Fibroblast of the aortic adventitia (primary cell): ENCODE measurements at places on chromosomes 2 and 18. TPM values are rescaled to one million over a fixed set of nuclear protein-coding genes. Genes with fewer than 3 reads are reported as not detected.

GRCh38 chr18:9994026-9994570 is 80.3 kb downstream of the VAPA start:
- DNase-seq: no peak

- DNase-seq: no peak
These were observed 24.8 kb downstream of the DSG4 start for GRCh38 chr18:31401156-31402025.

DNA sequence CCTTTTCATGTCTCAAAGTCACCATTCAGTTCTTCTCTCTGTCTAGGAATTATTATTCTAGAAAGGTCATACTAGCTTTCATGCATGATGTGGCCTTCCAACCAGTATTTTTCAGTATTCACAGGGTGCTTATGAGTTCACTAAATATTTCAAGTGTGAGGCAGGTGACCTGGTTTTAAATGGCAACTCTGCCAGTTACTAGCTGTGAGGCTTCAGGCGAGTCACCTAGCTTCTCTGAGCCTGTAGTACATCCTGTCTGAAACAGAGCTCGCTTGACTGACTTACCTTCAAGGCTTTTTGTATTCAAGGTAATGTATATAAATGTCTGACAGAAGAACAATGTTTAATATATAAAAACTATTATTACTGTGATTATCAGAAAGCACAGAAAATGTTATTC is 19.4 kb upstream of the ACVR1 start:
- no peak for DNase-seq

GRCh38 chr2:154694881-154695280 is 3.6 kb upstream of the KCNJ3 start:
- no peak for DNase-seq

Gene CCBE1
- 16.2 and 35.3 TPM in 2 replicates for total RNA-seq

GRCh38 chr2:63888490-63889402 is 47.0 kb downstream of the UGP2 start:
- DNase-seq: peak; percentile 40

Gene PLEK
- under 0.01 TPM in 1 of 2 replicates, not detected in the other for total RNA-seq

- no peak for DNase-seq
These were observed 55.9 kb downstream of the LYPD6B start for GRCh38 chr2:149094217-149095015.

GRCh38 chr18:3207565-3207964 is 12.2 kb downstream of the MYOM1 start:
- DNase-seq: no peak

GRCh38 chr2:60717691-60718090 is 38.4 kb upstream of the PAPOLG start:
- DNase-seq: no peak

- peak; percentile 58 for DNase-seq
These were observed 6.0 kb downstream of the GATA6 start for GRCh38 chr18:22175346-22175745.

GRCh38 chr2:16103614-16104314 is 163.4 kb downstream of the MYCN start:
- no peak for DNase-seq

Gene PID1
- 0.57 and 13.0 TPM in 2 replicates for total RNA-seq

Gene PHOSPHO2
- 5.2 and 12.0 TPM in 2 replicates for total RNA-seq

Gene TCF23
- total RNA-seq: 2.3 TPM in 1 of 2 replicates, not detected in the other

- DNase-seq: peak; percentile 25
These were observed 118.7 kb downstream of the NUP35 start for GRCh38 chr2:183242937-183243336.

Gene GKN2
- total RNA-seq: not detected in 2 replicates

DNA sequence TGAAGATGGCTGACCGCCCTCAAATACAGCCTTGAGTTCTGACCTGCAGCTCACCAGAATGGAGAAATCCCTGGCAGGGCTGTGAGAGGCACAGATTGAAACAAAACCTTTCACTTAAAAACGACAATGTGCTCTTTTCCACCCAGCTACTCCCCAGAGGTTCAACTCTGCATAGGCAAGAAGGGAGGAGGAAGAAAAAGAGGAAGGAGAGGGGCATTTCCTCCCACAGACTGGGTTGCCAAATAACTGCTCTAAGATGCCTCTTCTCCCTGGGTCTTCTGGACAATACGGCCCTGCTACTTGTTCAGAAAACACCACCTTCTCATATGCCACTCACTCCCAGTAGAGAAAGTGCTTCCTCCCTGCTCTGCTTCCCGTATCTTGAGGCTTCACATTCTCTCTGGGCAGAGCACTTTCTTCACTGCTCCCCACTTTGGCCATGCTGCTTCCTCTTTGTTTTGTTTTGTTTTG is 136.4 kb upstream of the SLC1A4 start:
- no peak for DNase-seq

GRCh38 chr2:239111401-239112100 is 263.7 kb downstream of the TWIST2 start:
- DNase-seq: no peak

GRCh38 chr18:12307701-12308385 is at the start of gene TUBB6:
Gene TUBB6 (plus strand): TSS chr18:12308241. CDS start chr18:12308293, 52 bp downstream.
- peak; percentile 77 for DNase-seq

Gene ACTG2
- 2.4 TPM in 1 of 2 replicates, not detected in the other for total RNA-seq

GRCh38 chr18:58576638-58577251 is 52.1 kb downstream of the ALPK2 start:
- no peak for DNase-seq

Gene PSMA8
- not detected in 2 replicates for total RNA-seq

Gene UGT1A9
- total RNA-seq: not detected in 2 replicates

DNA sequence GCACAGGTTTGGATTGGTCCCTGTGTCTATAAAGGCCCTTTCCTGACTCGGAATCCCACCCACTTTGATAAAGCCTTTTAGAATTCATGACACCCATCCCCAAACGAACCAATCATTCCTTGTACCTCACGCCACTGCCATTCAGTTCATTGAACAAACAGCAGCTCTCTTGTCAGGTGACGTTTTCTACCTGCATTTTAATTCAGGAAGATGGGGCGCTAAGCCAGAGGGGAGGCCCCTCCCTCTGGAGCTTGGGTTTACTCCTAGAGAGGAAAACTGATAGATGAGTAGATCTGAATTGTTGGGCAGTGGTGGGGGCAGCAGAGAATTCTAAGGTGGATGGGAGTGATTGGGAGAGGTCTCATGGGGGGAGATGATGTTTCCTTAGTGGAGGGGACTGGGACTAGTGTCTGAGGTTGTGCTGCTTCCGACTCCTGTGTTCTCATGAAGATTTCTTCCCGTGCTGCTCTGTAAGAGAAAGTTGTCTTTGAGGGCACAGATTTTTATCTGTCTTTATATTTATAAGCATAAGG is 9.6 kb downstream of the RRM2 start:
- no peak for DNase-seq

DNA sequence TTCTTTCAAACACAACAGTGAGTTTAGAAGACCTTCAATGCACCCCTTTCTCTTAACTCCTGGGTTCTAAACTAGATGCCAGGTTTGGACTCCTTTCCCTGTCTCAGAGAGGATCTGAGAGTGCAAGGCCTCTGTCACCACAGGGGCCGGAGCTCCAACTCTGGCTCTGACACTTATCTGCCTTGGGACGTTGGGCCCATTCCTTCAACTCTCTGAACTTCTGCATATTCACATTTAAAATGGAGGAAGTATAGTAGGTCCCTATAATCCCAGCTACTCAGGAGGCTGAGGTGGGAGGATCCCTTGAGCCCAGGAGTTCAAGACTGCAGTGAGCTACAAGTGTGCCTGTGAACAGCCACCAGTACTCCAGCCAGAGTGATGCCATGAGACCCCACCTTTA is 44.1 kb upstream of the ZFP36L2 start:
- no peak for DNase-seq

Gene REG1A
- total RNA-seq: not detected in 2 replicates

DNA sequence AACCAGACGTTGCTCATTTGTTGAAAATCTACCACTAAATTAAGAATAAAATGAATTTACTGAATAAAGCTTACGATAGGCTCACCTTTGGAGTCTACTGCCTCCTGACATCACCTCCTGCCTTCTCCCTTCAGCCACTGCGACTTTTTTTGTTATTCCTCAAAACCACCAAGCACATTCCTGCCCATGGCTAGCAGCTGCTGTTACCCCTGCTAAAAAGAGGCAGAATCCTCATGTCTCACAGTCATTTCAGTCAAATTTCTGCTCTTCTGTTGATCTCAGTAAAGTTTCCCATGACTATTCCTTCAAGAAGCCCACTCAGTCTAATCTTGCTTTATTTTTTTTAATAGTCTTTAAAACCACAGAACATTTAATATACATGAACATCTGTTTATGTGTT is 40.8 kb upstream of the ANKRD62 start:
- no peak for DNase-seq

- no peak for DNase-seq
These were observed 11.1 kb downstream of the SMYD1 start for GRCh38 chr2:88078643-88079172.

DNA sequence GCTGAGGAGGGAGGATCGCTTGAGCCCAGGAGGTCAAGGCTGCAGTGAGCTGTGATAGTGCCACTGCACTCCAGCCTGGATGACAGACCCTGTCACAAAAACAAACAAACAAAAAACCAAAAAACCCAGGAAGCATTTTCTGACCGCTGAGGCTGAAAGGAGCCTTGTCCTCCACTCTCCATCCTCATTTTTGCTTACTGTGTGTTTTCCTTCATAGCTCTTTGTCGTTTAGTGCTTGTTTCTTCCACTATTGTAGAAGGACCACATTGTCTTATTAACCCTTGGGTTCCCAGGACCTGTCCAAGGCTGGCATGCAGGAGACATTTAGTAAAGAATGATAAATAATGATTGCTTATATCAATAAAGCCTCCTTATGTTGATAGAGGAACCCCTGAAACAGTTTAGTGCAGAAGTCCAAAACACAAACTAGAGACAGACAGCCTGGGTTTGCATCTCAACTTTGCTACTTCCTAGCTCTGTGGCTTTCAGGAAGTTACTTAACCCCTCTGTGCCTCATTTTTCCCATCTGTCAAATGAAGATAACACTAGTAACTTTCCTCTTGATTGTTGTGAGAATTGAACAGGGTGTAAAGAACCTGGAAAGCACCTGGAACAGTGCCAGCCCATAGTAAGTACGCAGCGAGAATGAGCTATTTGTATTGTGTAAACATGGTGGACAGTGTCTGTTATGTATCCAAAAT is 126.0 kb downstream of the LPIN1 start:
- peak; percentile 23 for DNase-seq

- DNase-seq: no peak
These were observed 10.5 kb downstream of the COLEC12 start for GRCh38 chr18:490024-490366.

DNA sequence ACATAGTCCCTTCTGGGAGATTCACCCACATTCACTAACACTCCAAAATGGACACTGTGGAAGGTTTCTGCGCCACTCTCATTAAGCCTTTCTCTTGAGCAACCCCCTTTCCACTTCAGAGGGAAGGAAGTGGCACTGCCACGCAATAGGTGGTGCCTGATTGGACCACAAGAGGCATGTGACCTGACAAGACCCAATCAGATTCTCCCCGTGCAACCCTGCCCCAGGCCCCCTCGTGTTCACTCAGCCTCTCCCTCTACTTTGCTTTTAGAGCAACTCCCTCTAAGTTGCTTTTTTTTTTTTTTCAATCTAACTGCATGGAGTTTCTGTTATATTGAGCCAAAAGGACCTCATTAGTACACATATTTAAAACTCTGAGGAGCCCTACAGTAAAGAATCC is 158.0 kb downstream of the EN1 start:
- DNase-seq: no peak

- no peak for DNase-seq
These were observed 131.7 kb upstream of the TWIST2 start for GRCh38 chr2:238716171-238716570.

Gene RGPD4
- total RNA-seq: 0.16 TPM in 1 of 2 replicates, not detected in the other

Gene POMC
- total RNA-seq: 0.63 and 7.5 TPM in 2 replicates

- no peak for DNase-seq
These were observed 112.1 kb downstream of the EIPR1 start for GRCh38 chr2:3265471-3265870.

DNA sequence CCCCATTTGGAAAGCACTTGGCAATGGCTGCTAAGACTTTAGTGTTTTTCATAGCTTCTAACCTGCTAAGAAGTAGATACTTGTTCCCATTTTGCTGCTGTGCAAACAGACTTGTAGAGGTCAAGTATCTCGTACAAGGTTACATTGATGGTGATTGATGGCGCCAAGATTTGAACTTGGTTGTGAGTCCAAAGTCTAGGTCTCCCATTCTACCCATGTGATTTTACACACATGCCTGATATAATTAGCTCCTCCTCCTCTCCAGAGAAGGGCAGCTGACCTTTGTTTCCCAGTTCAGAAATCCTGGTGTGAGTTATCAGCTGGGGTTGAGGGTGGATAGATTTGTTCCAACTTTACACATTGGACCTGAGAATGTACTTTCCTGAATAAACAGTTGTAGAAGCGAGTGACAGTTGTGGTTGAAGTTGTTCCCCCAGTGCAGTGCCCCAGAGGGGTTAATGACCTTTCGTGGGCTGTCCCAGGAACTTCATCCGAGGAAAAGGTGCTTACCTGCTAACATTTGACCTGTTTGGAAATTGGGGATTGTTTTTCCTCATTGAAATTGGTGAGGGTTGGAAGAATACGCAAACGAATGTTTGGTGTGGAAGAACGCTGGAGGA is 10.4 kb downstream of the TCF7L1 start:
- DNase-seq: no peak

DNA sequence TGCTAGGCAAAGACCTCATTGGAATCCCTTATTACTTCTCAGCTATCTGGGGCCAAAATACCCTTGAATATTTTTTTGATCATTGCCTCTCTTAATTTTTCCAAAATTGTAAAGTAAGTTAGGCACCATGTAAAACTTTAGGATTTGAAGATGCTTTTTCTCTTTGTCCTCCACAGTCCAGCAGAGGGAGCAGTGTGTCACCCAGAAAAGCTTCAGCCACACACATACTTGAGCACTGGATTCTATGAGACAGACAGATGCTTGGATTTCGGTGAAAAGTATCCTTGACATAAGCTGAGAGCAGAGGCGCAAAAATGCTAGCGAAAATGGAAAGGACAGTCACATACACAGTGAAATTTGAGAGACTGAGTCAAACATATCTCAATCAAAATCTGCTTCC is 74.7 kb upstream of the KCNJ3 start:
- peak; percentile 6 for DNase-seq

DNA sequence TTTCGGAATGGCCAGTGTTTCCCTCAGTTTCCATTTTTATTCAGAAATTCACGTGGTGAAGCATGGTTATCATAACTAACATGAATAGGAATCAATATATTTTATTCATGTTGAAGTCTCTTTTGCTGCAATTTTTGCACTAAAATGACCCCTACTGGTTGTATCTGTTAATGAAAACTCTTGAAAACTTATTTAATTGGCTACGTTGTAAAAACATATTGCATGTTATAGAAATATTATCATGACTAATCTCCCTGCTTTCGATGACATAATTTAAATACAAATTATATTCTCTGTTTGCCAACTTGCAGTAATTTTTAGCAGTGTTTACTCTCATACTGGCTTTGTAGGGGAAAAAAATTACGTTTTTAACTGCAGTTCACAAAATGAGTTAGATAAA is 3.5 kb downstream of the CRIM1 start:
- peak; percentile 57 for DNase-seq

- DNase-seq: no peak
These were observed 41.1 kb downstream of the STK17B start for GRCh38 chr2:196130039-196130825.

DNA sequence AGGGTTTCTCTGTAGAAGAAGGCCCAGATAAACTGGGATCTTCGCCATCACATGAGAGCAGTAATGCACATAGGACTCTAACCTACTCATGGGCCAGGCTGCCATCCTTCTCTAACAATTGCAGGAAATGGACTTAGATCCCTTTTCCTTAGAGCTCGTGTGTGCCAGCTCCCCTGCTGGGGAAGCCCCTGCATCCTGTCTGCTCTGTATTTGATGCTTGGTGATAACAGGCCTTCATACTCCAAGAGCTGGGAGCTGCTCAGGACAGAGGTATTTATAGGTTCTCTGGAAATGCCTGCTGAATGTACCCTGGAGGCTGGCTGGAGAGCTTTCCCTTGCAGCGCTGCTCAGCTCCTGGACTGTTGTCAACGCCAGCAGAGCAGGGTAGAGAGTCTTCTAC is 249.6 kb downstream of the MTX2 start:
- no peak for DNase-seq
